MG63 (cell line): ENCODE measurements at places on chromosomes 13 and 19. TPM values are rescaled to one million over a fixed set of nuclear protein-coding genes. Genes with fewer than 3 reads are reported as not detected.

GRCh38 chr13:98143601-98144026 is 720 bp downstream of the FARP1 start:
- peak; percentile 44 for DNase-seq

GRCh38 chr19:50939596-50939995 is 13.2 kb downstream of the KLK5 start:
- DNase-seq: no peak

ADGRE1 gene
- 17.3 and 17.8 TPM in 2 replicates for total RNA-seq

GRCh38 chr13:51765142-51765515 is 38.8 kb downstream of the DHRS12 start:
- DNase-seq: no peak

FLT3 gene
- total RNA-seq: not detected in 2 replicates

ZNF583 gene
- 4.7 and 9.6 TPM in 2 replicates for total RNA-seq

PLVAP gene
- total RNA-seq: not detected in 2 replicates

CGB3 gene
- total RNA-seq: not detected in 2 replicates

KLK12 gene
- total RNA-seq: not detected in 2 replicates

ALOX5AP gene
- total RNA-seq: not detected in 2 replicates

DNA sequence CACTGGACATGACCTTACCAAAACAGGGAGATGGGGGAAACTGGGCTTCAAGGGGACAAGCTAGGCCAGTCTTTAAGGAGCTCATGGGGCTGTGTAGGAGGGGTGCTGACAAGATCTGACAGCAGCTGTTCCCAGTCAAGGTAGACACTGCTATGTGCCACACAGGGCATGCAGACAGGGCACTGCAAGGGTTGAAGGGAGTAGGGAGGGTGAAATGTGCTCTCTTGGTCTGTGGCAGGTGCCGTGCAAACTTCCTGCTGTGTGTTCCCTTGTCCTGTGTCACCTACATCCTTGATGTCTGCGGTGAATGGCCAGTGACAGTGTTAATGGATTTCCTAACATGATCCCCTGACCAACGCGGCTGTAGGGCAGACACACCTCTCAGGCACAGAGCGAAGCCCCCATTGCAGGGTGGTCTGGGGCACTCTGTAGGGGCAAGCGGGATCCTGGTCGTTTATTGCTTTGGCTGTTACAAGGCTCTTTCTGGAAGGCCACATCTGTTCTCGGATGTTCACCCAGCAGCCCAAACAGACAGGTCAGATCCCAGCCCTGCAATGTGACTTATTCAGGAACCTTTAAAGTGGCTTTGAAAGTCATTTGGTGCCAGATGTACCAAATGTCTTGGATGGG is 199.5 kb upstream of the ZNF536 start:
- no peak for DNase-seq

IFNL1 gene
- total RNA-seq: not detected in 2 replicates

GRCh38 chr19:37654629-37655300 is 500 bp downstream of the ZFP30 start:
- peak; percentile 67 for DNase-seq

DNA sequence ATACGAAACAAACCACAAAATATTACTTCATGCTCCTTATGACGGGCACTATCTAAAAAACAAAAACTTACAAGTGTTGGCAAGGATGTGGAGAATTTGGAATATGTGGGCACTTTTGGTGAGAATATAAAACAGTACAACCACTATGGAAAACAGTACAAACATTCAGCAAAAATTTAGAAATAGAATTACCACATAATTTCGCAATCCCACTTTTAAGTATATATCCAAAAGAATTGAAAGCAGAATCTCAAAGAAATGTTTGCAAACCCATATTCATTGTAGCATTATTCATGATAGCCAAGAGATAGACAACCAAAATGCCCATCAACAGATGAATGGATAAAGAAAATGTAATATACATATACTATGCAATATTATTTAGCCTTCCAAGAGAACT is 1173.7 kb upstream of the PRR20A start:
- no peak for DNase-seq

- no peak for DNase-seq
Observed at GRCh38 chr19:29292562-29292961, 79.6 kb upstream of the UQCRFS1 start.

ZNF234 gene
- total RNA-seq: 3.9 and 10.0 TPM in 2 replicates

- DNase-seq: no peak
Observed at GRCh38 chr13:110232756-110233155, 74.2 kb downstream of the COL4A1 start.

ADGRE3 gene
- total RNA-seq: not detected in 2 replicates

TIMM44 gene
- total RNA-seq: 132 and 210 TPM in 2 replicates

MYH14 gene
- 2.1 TPM in 1 of 2 replicates, not detected in the other for total RNA-seq

- DNase-seq: no peak
Observed at GRCh38 chr19:32269831-32270230, 75.6 kb upstream of the ZNF507 start.

GRCh38 chr13:41013835-41014234 is 5.3 kb downstream of the ELF1 start:
- DNase-seq: no peak

BEST2 gene
- 0.30 TPM in 1 of 2 replicates, not detected in the other for total RNA-seq

- DNase-seq: no peak
Observed at GRCh38 chr13:111877906-111878305, 189.0 kb upstream of the SOX1 start.

GRCh38 chr19:16113727-16114126 is 2.0 kb downstream of the RAB8A start:
- DNase-seq: no peak

GRCh38 chr13:102606537-102607309 is 9.9 kb downstream of the TPP2 start:
- DNase-seq: no peak

DNA sequence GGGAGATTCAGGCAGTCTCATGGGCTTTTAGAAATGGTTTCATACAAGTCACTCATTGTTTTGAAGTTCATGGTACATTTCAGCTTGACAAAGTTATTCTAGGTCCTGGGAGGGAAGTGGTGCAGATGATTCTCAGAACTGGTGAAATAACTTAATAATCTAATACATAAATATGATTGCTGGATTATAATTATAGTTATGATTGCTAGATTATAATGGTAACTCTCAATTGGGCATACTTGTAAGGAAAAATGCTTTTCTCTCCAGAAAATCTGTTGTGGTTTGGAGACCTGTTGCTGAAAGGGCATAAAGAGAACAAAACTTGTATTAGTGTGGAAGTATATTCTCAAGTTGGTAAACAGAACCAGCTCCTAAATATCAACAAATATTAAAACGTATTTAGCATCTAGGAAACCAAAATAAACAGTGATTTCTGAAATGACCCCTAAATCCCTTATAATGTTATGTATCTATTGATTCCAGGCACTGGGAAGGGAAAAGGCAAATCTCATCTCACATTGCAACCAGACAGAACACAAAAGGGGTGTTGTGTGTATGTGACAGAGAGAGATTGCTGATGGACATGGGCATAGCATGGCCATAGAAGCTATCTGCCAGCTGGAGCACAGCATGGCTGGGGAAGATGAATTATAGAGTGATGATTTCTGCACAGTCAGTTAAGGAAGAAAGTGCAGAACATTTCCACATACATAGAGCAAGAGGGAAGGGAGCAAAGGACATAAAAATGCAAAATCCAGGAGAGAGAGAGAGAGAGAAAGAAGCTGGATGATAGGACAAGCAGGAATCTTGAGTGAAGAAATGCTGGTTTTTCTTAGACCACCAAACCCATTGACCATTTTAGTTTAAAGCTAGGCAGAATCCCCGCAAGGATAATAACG is 87.1 kb upstream of the FRY start:
- DNase-seq: no peak

ADM5 gene
- total RNA-seq: 0.33 and 1.4 TPM in 2 replicates

POU2F2 gene
- not detected in 2 replicates for total RNA-seq

DNA sequence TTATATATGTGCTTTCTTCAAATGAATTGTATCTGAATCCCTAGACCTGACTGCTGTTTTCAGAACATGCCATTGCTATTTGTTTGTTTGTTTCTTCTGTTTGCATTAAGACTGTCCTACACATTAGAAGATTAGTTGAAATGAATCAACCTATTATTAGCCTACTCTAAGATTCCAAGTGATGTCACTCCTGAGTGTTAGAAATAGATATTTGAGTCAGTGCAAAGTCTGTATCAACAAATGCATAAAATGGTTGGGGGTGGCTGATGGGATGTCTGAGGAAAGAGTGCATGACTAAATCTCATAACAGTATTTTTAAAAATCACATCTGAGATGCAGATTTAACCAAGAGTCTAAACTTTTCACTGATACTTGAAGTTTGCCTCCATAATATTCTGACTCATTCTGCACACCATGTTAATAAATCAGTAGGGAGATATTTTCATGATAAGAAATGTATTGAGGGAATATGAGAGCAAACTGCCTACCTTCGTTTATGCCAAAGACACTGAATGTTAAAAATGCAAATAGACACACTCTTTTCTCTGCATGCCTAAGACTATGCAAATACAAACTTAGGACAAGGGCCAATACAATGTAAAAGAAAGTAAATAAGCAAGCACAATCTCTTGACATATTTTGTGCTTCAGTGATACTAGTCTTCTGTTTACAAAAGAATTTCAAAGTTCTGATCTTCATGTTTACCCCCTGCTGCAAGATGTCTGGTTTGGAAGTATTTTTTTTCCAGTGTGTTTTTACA is 253.3 kb downstream of the LIG4 start:
- DNase-seq: no peak

DNA sequence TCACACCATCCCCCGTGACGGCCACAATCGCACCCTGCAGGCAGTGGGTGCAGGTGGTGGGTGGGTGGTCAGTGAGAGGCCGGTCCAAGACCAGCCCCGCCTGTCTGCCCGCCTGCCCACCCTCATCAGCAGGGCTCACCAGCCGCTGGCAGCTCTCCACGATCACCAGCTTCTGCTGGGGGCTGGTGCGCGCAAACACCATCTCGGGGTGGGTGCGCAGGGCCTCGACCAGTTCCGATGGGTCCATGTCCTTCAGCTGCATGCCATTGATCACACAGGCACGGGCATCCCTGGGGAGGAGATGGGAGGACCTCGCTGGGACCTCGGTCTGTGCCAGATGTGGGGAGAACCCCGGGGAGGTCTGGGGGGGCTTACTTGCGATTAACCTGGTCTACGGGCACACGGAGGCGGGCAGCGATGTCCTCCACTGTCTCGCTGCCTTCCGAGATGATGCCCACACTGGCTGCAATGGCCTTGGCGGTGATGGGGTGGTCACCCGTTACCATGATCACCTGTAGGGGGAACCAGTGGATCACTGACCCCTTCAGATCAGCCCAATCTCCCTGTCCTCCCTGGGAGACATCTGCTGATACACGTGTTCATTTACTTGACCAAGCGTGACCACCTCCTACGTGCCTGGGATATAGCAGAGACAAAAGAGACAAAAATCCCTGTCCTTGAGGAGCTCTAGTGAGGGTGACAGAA is 8.0 kb downstream of the ATP4A start:
- peak; percentile 29 for DNase-seq

- DNase-seq: no peak
Observed at GRCh38 chr19:49858088-49858985, 7.4 kb downstream of the PTOV1 start.

ZNF709 gene
- 1.9 and 3.6 TPM in 2 replicates for total RNA-seq

GRCh38 chr19:44111910-44112463 is 1.2 kb upstream of the ZNF225 start:
- DNase-seq: no peak

DNA sequence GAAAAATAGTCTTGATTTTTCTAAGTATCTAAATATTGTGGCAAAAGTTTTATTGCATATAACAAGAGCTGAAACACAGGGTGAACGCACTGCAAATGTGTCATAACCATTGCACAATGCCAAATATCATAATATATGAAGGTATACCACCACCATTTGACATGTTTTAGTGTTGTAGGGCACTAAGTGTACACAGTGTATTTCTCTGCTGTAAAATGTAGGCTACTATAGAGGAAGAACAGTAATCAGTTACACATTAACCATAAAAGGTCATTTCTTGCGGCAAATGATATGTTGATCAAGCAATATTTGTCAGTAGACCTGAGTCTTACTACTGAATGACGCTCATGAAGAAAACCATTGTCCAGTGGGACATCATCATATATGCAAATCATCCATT is 18.3 kb upstream of the KLF5 start:
- DNase-seq: no peak

DNA sequence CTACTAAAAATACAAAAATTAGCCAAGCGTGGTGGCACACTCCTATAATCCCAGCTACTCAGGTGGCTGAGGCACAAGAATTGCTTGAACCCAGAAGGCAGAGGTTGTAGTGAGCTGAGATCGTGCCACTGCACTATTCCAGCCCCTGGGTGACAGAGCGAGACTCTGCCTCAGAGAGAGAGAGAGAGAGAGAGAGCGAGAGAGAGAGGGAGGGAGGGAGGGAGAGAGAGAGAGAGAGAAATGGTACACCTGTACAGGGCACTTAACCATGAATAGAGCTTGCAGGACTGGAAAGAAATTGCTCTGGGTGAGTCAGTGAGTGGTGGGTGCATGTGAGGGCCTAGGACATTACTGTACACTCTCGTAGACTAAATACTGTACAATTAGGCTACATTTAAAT is 40.5 kb upstream of the SLC7A9 start:
- no peak for DNase-seq

DNA sequence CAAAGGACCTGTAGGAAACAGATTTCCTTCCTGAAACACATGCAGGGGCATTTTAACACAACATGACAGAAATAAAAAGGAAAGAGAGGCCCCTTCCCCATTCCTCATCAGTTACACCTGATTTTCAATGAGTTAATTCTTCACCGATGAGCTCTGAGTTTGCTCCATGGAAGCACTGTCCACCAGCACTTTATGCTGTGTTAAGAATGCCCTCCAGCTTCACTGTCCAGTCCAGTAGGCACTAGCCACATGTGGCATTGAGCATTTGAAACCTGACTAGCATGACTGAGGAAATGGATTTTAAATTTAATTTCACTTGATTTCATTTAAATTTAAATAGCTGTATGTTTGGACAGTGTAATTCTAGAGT is 217.2 kb upstream of the SLC10A2 start:
- DNase-seq: no peak

GRCh38 chr19:3047496-3048189 is 14.7 kb downstream of the TLE5 start:
- no peak for DNase-seq

DNA sequence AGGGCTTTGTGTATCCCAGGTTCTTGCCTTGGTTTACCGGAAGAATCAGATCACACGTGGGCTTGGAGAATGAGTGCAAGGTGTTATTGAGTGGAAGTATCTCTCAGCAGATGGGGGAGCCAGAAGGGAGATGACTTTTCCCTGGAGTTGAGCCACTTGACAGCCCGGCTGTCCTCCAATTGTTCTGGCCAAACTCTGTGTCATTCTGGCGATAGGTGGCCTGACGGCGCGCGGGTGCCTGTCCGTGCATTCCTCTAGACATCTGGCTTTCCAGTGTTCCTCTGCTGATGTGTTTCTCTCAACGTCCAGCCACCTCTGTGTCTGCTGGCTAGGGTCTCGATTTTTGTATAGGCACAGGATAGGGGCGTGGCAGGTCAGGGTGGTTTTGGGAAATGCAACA is 181.9 kb downstream of the SHISA2 start:
- no peak for DNase-seq

GRCh38 chr19:47350630-47351029 is 1.5 kb downstream of the DHX34 start:
- no peak for DNase-seq

SPRY2 gene
- 6.9 and 8.2 TPM in 2 replicates for total RNA-seq

FCER2 gene
- total RNA-seq: not detected in 2 replicates
